ENCODE measurements at places on chromosomes 13 and 19.

- DNase-seq, result no peak
Measured at GRCh38 chr13:27556109-27556508, 64.2 kb downstream of the LNX2 start.

GRCh38 chr13:89755729-89756492 lies 1591.6 kb upstream of the MIR17HG start:
- no peak for DNase-seq

DNA sequence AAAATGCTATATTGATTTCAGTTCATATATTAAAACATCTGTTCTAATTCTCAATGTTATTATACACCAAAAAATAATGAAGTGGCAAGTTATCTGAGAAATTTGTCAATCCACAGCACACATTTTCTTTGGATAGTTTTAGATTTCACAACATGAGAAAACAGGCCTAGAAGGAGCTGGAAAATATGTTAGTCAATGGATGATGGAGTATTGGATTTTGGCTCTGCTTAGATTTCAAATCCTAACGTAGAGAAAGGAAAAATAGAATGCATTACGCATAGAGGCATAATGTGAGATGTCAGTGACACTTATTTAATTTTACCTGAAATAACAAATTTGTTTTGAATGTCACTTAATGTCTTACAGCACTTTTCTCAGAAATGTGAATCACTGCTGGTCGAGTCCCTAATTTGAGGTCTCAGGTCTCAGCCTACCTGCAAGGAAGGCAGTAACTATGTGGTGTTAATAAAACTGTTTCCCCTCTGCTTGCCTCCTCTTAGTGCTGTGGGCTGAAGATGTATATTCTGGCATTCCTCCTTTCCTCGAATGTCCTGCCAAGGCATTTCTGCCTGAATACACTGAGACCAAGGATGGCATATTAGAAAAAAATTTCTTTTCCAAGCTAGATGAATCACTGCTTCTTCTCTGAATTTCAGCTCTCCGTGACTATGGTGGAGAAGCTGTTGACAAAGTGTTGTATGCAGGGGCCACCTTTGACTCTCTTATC lies 232.4 kb downstream of the POSTN start:
- no peak for DNase-seq

DNA sequence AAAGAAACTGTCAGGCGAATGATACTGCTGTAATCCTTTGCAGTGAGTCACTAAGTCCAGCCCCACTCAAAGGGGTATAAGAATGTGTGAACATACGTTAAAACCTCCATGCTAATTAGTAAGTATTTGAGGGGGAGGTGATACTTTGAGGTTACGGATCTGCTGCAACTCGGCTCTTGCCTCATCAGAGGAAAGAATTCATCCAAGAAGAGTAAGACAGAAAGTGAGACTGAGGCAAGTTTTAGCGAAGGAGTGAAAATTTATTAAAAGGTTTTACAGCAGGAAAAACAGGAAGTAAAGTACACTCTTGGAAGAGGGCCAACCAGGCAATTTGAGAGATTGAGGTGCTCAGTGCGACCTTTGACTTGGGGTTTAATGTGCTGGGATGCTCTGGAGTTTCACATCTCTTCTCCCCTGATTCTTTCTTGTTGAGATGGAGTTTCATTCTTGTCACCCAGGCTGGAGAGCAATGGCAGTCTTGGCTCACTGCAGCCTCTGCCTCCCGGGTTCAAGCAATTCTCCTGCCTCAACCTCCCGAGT lies 9.8 kb downstream of the CLEC4M start:
- no peak for DNase-seq

- DNase-seq, result no peak
Measured at GRCh38 chr19:39924389-39924788, 10.0 kb downstream of the FCGBP start.

- DNase-seq, result no peak
Measured at GRCh38 chr19:51703575-51704515, 10.7 kb downstream of the SPACA6 start.

GRCh38 chr19:53537121-53537520 lies 824 bp upstream of the ZNF331 start:
- no peak for DNase-seq

DNA sequence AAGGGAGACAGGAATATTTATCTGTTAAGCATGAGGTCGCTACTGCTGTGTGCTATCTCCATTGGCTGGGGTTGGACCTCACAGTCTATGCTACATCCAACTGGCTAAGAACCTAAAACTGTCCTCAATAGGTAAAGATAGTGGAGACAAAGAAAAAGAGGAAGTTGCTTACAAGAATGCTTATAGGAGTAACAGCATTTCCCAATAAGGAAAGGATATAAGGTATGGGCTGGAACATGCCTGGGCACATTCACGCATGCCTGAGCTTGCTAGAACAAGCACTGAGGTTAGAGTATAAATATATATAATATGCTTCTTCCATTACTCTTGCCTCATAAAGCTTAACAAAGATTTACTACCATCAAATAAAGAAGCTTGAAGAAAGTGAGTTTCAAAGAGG lies 47.9 kb upstream of the CEACAM21 start:
- no peak for DNase-seq

DNA sequence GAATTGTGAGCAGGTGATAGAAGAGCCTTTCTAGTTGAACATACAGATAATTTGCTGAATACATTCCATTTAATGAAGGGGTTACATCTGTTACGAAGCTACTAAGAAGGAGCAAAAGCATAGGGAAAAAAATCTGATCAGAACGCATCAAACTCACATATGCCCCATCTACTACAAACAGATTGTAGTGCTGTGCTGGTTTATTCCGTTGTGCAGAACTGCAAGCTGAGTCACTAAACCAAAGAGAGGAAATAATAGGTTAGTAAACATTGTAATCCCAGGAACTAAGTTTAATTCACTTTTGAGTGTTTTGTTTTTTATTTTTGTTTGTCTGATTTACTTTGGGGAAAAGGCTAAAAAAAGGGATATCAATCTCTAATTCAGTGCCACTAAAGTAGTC lies 136.3 kb downstream of the CDK8 start:
- no peak for DNase-seq
